A549 treated with CpdA at 1 μM for 4 hours (cell line): ENCODE measurements at places on chromosomes 11 and 22. TPM values are rescaled to one million over a fixed set of nuclear protein-coding genes. Genes with fewer than 3 reads are reported as not detected.

The KRTAP5-5 gene
- not detected in 5 replicates for total RNA-seq

The ACR gene
- 0.06 to 0.08 TPM in 2 of 5 replicates, not detected in the others for total RNA-seq

The RIBC2 gene
- total RNA-seq = 1.7 to 3.2 TPM (median 2.2 TPM) in 5 replicates

The CDC45 gene
- 24.1 to 27.9 TPM (median 24.8 TPM) in 5 replicates for total RNA-seq

The CD3D gene
- not detected in 5 replicates for total RNA-seq

The OR6A2 gene
- not detected in 5 replicates for total RNA-seq

The DRAP1 gene
- 191 to 310 TPM (median 242 TPM) in 5 replicates for total RNA-seq

The SPI1 gene
- total RNA-seq = 0.11 TPM in 1 of 5 replicates, not detected in the others

The NUP160 gene
- 25.5 to 49.5 TPM (median 31.4 TPM) in 5 replicates for total RNA-seq

The MMP12 gene
- total RNA-seq = 0.02 to 0.09 TPM in 2 of 5 replicates, not detected in the others

The OR51A7 gene
- total RNA-seq = not detected in 5 replicates

The RFPL3 gene
- not detected in 5 replicates for total RNA-seq

The HEPACAM gene
- total RNA-seq = not detected in 5 replicates

The THY1 gene
- 8.3 to 18.2 TPM (median 12.7 TPM) in 5 replicates for total RNA-seq

The RASSF10 gene
- total RNA-seq = 7.4 to 11.4 TPM (median 10.3 TPM) in 5 replicates
